ENCODE measurements at places on chromosomes 16 and 17.

DNA sequence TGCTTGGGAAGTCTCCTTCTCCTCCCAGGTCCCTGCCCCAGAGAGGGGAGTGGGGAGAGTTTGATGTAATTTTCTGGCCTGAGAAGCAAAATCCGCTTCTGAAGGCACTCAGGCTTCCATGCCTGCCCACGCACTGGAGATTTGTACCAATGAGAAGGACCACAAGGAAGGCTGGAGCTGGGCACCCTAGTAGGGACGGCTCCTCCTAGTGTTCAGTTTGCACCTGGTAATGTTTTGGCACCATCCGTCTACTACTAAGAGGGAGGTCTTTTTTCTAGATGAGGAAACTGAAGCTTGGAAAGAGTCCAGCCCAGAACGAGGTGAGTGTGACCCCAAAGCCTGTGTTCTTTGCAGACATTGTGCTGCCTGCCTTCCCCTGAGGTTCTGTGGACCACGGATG, 83.6 kb upstream of the NLRP1 start:
- no peak for DNase-seq

DNA sequence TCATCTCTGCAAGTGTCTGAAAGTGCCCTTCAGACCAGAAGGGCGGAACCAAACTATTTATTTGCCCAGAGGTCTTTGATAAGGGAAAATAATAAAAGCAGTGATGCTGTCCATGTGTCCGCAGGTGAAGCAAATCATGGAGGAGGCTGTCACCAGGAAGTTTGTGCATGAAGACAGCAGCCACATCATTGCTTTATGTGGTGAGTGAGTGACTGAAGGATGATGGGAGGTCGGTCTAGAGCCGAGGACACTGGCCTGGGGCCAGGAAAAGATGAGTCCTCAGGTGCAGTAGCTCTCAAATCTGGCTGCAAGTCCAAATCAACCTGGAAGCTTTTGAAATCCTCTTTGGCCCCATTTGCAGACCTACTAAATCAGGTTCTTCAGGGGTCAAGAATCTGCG, 6.1 kb downstream of the SGSM2 start:
- no peak for DNase-seq

DNA sequence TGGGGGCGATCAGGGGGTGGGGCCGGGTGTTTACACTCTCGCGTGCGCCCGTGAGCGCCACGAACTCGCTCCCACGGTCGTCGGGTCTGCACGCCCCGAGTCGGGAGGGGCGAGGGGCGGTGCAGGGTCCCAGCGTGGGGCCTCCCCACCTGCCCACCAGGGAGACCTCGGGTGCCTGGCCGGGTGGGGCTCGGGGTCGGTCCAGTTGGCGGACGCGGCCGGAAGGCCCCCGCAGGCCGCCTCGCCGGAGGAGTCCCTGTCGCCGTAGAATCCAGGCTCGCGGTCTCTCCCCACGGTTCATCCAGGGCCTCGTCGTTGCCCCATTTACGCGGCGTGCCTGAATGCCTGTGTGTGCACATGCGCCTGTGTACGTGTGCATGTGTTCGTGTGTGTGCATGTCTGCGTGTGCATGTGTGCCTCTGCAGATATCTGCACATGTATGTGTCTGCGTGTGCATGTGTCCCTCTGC, 510 bp upstream of the RAB40B start:
- no peak for DNase-seq

- DNase-seq: no peak
These were observed 6.2 kb upstream of the CD300LG start for GRCh38 chr17:43840814-43841213.

DNA sequence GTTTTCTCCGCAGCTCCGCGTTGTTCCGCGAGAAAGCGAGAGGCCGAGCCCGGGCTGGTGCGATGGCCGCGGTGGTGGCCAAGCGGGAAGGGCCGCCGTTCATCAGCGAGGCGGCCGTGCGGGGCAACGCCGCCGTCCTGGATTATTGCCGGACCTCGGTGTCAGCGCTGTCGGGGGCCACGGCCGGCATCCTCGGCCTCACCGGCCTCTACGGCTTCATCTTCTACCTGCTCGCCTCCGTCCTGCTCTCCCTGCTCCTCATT, 404 bp downstream of the EMC6 start:
- DNase-seq: no peak

GRCh38 chr17:34226011-34226743, 28.9 kb upstream of the CCL2 start:
- DNase-seq: no peak

Data from cortex of kidney (tissue), 1 donor.